ENCODE measurements at places on chromosomes 16 and 17.

GRCh38 chr17:34582185-34582900 lies 3.0 kb downstream of the TMEM132E start:
- no peak for DNase-seq

- no peak for DNase-seq
Measured at GRCh38 chr17:75950855-75951554, 10.2 kb upstream of the FBF1 start.

- DNase-seq = no peak
Measured at GRCh38 chr16:71456801-71457200, 5.2 kb downstream of the ZNF23 start.

DNA sequence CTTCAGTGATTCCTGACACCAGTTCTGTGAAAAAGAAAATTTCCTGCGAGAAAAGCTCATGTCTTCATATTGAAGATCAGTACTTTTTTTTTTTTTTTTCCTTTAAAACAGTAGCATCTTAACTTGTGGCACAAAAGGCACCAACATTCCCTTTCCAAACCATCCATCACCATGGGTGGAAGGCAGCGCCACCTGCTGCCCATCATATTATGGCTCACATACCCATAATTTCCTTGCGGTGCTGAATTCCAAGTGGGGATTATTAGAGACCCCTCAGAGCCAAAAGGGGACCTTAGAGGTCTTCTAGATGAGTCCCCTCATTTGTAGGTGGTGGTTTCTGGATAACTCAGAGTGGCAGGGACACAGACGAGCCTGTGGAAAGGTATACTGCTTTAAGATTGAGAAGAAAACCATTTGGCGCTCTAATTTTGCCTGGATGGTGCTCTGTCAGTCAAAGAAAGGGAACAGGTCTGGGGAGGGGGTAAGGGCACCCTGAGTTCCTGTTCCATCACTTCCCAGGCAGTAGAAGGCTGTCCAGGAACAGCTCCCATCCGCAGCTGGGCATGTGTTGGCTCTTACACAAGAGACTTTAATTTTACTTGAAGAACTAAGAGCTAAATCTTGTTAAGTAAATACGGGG lies 7.9 kb upstream of the SOST start:
- peak; percentile 50 for DNase-seq

DNA sequence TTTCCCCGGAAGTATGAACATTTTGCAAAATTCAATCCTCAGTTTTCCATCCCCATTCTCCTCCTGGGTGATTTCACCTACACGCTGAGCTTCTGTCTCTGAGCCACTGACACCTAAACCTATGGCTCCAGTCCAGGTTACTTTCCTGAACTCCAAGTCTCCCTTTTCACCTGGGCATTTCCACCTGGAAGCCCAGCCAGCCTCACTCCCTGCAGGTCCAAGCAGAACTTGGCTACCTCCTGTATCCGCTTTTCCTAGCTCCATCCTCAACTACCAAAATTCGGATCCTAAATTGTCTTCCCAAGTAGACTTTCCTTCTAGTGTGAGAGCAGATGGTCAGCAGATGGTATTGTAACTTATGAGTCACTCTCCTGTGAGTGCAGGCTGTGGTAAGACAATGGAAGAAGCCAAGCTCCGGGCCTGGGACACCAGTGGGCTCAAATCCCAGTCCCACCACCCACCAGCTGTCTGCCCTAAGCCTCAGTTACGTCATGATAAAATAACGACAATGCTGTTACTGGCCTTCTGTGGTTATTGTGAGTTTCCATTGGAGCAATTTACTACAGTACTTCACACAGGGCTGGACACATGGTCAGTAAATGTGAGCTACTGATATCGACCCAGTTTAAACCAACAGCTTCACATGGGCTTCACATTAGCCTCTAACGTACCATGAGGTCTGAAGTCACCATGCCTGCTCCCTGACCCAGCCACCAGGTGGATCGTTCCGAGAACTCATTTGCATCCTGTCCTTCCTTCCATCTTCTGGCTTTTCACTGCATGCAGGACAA lies 33.3 kb downstream of the PECAM1 start:
- no peak for DNase-seq

Measured in stimulated activated CD4-positive, alpha-beta T cell treated with anti-CD3 and anti-CD28 coated beads, Interleukin-4, amount 100 ng/mL, for 1 hour (primary cell).